GM12864 (cell line): ENCODE measurements at places on chromosomes 4 and X.
A peak's percentile ranks its signal among the peaks of the same experiment; 100 is the strongest.

GRCh38 chr4:176142253-176142652, 53.1 kb downstream of the SPATA4 start:
- no peak for DNase-seq

- DNase-seq = no peak
Measured at GRCh38 chr4:140633951-140634350, 65.2 kb upstream of the UCP1 start.

- no peak for DNase-seq
Measured at GRCh38 chr4:40557736-40558135, 71.9 kb downstream of the RBM47 start.

- DNase-seq = no peak
Measured at GRCh38 chr4:111605111-111605510, 540.1 kb upstream of the FAM241A start.

DNA sequence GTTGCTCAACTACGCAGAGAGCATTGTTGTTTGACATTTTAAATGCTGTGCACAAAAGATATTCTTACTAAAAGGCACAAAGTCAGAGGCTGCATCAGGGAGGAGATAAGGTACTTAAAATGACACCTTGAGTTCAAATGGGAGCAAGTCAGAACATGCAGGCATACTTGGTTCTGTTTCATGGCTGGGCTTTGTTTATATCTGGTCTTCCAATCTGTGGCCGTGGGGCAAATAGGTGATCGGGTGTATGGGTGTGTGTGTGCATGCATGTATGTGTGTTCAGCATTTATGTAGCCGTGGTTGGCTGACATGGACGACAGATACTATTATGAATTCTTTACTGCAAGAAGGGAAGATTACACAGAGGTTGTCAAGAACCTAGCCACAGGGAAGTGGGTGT, 106.1 kb downstream of the RASL11B start:
- DNase-seq = no peak

DNA sequence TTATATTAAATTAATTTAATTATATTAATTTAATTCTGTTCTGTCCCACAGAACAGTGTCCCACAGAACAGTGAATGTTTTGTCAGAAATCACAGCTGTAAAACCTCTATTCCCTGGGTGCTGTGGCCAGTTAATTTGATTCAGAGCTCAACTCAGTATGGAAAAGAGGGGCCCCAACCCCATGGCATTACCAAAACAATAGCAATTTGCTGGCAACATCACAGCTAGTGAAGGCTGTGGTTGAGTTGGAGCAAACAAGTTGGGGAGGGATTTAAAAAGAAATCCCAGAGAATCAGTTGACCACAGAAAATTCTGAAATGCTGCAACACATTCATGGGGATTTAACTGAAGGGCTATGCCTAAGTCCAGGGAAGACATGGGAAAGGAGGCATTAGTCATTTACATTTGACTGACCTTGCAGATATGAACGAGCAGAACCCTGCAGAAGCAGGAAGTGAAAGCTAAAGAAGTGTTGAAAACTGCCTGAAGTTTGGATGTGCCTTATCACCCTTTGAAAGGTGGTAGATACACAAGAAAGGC, 30.1 kb downstream of the PDHA2 start:
- no peak for DNase-seq

DNA sequence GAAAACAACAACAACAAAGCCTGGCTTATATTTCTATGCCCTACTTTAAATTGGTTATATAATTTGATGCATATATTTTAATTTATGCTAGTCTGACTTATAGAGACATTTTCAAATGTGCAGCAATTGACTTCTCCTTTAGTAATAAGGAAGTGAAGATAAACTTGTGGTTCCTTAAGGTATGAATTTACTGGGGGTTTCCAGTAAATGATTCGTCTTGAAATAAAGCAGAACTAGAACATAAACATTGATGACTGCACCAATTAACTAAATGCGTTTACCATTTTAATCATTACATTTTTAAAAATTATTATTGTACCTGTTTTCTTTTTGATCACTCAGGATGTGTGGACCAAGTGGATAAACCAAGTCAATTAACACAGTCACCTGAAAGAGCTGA, 99.6 kb upstream of the CCSER1 start:
- no peak for DNase-seq

GRCh38 chr4:121139533-121140222, 24.4 kb downstream of the TNIP3 start:
- peak; percentile 44 for DNase-seq

GRCh38 chrX:53438174-53438831, 4.1 kb upstream of the HSD17B10 start:
- DNase-seq = no peak

DNA sequence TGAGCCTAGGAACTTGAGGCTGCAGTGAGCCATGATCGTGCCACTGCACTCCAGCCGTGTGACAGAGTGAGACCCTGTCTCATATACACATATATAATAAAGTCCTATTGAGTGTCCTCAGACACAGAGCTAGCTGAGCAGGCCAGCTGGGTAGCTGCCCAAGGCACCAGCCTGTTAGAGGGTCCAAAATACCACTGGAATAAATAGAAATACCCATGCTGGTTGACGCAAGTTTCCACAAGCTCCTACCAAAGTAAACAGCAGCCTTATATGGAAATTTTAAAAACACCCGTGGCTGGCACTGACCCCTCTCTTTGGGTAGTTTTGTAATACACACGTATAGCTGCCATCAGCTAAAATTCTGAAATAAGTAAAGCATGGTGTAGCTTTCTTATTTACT, 348.6 kb downstream of the BCOR start:
- no peak for DNase-seq

GRCh38 chr4:113823291-113823659, 61.7 kb upstream of the CAMK2D start:
- peak; percentile 73 for DNase-seq

- DNase-seq = no peak
Measured at GRCh38 chrX:31665454-31665853, 593.6 kb upstream of the FTHL17 start.

DNA sequence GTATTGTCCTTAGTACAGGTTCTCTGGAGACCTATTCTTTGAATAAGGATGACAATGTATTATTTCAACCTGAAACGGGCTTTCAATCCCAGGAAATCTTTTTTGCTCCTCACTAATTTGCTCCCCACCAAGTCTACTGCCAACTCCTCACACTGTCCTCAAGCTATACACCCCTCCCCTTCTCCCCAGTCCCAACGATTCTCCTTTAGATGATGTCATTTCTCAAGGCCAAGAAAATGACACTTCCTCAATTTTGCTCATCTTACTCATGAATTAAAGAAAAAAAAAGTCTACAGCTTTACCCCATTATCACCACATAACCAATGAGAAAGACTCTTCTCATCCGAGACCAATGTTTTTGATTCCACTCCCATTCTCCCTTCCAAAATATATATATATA, 20.6 kb downstream of the AP1S2 start:
- no peak for DNase-seq

GRCh38 chr4:179110356-179110755, 1668.1 kb upstream of the AGA start:
- DNase-seq = no peak

- DNase-seq = no peak
Measured at GRCh38 chr4:73855406-73855805, 2.3 kb downstream of the PF4V1 start.

GRCh38 chr4:38084877-38085711, 124.9 kb downstream of the PTTG2 start:
- DNase-seq = no peak

DNA sequence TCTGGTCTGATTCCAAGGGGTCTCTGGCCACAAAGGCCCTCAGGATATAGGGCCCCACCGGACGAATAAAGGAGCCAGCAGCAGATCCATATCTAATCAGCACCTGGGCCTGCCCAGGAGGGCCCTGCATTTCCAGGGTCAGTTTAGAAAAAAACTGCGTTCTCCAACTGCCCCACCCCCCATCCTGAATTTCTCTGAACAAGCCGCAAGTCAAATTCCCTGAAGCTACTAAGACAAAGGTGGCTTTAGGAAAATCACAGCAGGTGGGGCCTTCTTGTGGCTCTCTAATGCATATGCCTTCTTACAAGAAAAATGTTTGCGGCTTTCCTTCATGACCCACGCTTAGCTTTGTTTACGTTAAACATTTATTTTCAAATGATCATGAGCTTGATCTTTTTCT, 76.6 kb downstream of the MBNL3 start:
- no peak for DNase-seq

DNA sequence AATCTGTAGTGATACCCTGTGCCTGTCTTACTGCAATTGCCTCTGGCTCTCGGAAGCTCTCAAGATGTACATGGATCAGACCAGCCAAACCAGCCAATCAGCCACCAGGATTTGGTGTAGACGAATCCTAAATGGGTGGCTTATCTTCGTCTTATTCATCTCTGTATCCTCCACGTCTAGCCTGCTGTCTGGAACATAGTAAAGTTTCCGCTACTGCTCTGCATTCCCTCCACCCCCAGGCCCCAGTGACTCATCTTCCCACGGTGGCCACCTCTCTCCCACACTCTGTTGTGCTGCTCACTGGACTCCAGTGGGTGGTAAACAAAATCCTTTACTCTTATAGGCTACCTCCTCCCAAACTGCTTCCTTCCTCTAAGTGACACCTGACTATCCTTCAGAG, 37.8 kb downstream of the SEPTIN6 start:
- no peak for DNase-seq

GRCh38 chr4:181008164-181008563, 1235.0 kb upstream of the TENM3 start:
- no peak for DNase-seq

DNA sequence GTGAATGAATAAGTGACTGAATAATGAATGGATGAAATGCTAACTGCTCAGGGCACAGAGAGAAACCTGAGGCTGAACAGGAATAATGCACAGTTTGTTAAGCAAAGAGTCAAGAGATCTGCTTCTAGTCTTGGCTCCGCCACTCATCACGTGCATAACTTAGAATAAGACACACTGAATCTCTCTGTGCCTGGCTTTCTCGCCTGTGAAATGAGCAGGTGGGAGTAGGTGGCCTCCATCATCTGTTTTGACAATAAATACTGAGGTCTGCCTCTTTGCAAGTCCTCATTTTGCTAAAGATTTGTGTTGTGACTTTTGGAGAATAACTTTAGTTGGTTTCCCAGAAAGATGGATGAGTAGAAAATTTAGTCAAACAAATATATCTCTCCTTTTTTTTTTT, 318.0 kb downstream of the FBXW7 start:
- DNase-seq = no peak

DNA sequence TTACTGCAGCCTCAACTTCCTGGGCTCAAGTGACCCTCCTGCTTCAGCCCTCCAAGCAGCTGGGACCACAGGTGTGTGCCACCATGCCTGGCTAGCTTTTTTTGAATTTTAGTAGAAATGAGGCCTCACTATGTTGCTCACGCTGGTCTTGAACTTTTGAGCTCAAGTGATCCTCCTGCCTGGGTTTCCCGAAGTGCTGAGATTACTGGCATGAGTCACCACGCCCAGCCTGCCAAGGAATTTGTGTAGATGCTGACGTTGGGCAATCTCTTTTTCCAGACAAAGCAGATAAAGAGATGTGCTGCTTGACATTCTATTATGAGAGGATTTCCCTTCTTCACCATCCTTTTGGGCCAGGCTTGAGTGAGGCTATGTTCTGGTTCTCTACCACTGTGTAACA, 254.5 kb upstream of the RPS6KA3 start:
- DNase-seq = no peak

DNA sequence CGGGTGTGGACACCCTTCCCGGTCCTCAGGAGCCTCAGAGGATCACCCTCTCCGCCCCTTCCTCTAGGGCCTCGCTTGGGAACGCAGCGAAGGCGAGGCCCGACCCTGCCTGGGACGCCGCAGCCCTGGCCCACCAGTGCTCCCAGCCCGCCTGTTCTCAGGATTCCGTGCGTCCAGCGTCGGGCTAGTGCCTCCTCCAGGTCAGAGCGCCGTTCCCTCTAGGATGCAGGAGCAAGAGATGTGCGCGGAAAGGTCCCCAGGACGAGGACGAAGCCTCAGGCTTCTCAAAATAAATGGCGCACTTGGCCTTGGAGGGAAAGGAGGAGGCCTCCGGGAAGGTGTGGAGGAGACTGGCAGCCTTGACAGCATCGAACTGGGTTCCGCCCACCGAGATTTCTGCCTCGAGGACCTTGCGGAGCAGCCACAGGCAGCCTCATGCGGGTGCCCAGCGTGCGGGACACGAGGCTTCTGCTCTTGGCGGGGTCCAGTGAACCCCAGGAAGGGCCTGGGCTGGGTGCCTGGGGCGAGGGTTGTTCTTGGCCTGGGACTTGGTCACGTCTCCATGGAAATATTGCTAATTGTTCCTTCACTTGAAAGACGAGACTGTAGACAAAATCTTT, 35.1 kb downstream of the PITX2 start:
- no peak for DNase-seq

DNA sequence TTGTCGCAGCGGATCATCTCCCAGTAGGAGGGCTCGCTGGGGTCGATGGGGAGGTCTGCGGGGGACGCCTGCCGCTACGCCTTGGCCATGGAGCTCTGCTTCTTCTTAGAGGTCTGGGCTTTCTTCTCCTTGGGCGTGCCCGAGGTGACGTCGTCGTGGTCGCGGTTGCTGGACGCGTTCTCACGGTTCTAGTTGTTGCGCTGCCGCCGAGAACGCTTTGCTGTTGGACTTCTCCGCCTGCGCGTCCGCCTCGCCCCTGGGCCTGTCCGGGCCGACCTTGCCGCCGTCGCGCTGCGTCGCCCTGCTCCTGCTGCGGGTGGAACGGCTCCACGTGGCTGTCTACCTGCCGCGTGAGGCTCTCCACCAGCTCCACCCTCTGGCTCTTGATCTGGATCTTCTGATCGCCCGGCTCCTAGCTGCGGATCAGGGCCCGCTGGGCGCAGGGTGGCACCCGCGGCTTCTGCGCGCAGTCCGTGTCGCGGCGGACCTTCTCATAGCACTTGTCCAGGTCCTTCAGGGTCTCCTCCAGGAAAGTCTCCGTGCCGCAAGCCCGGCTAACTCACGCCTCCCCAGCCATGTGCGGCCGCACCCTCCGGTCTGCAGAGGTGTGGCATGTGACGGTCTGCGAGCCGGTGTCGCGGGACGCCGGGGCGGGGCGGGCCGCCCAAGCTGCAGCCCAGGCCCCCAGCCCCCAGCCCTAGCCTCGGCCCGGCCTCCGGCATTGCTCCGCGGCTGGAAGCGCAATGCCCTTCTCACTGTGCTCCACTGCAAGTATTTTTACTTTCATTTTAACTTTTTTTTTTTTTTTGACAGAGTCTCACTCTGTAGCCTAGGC, 40.5 kb upstream of the OGT start:
- no peak for DNase-seq
